Midbrain (tissue), 1 donor: ENCODE measurements at places on chromosomes 5 and 9.

DNA sequence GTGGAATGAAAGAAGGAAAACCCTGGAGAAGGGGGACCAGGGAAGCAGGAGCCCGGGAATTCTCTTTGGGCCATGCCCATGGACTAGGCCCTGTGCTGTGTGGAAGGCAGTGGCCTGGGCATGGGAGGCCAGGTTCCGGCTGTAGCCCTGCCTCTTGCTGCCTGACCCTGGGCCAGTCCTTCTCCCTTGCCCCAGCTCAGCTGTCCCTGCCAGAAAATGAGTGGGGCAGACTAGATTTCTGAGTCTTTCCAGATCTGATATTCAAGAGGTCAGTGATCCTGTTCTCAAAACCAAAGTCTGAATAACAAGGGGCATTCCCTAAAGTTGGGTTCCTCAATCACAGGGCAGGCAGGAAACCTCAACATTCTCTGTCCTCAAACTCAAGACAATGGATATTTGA lies 24.8 kb upstream of the CORO2A start:
- no peak for DNase-seq

DNA sequence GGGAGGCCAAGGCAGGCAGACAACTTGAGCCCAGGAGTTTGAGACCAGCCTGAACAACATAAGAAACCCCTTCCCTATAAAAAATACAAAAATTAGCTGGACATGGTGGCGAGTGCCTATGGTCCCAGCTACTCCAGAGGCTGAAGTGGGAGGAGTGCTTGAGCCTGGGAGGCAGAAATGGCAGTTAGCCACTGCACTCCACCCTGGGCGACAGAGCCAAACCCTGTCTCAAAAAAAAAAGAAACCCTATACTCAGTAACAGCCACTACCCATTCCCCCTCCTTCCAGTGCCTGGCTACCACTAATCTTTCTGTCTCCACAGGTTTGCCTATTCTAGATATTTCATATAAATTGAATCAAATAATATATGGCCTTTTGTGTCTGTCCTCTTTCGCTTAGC lies 14.3 kb upstream of the SIL1 start:
- DNase-seq, result no peak

DNA sequence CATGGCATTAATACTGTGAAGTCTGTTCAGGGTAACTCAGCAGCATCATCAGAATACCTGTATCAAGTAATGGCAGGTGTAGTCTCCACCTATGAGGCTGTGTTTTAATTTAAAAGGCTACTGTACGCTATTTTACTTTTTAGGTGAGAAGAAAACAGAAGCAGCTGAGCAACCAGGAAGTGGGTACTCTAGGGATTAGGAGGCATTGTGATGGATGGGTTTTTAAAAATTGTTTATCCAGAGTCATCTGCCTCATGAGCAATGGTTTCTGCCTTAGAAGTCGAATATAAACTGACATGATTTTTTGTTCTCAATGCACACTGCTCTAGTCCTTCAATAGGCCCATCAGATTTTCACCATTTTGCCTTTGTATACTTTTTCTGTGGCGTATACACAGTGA lies 42.6 kb downstream of the PSIP1 start:
- DNase-seq, result no peak

DNA sequence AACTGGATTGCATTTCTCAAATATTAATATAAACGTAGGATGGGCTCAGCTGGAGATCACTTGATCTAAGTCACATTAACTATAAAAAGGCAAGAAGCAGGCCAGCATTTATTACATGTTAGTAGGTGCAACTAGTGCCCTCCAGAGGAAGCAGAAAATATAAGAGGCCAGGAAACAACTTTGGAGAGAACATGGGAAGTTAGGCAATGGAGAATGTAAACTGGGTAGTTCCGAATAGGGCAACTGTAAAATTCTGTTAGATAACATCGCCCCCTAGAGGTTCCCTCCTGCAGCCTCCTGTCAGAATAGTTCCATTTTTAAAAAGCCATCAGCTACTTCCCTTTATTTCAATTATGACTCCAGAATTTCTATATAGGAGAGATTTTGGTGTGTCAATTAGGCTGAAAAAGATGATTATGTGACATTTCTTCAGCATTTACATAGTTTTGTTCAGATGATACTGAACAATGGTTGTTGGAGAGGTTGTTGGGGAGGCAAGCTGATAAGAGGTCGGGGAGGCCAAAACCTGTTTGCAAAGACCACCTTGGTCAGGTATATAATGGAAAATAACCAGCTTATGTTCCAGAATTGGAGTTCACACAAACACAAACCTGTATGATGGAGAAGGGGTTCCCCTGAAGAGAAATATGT lies 22.4 kb downstream of the CCL28 start:
- peak; percentile 85 for DNase-seq

- DNase-seq, result no peak
These were observed 28.3 kb downstream of the TDRD7 start for GRCh38 chr9:97440160-97440559.

DNA sequence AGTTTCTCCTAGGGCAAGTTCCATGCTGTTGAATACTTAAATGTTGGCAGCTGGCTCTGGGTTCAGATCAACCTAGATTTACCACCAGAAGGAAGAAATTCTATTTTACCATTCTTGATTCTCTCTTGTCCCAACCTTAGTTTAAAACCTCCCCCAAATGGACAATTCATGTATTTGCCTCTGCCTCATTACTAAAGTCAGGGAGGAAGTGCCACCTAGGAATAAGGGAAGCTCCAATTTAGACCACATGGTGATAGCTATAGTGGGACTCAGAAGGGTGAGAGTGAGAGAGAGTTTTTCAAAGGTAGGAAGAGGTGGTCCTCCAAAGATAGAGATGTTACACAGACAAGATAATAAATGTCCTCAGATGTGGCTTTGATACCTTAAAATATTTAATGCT lies 53.4 kb upstream of the PAM start:
- DNase-seq, result no peak

- no peak for DNase-seq
These were observed 192.9 kb downstream of the NR3C1 start for GRCh38 chr5:143210576-143210975.

GRCh38 chr5:150235500-150235854 lies 45.6 kb downstream of the SLC6A7 start:
- no peak for DNase-seq

- DNase-seq, result peak; percentile 81
These were observed 23.0 kb downstream of the FNIP1 start for GRCh38 chr5:131773805-131774204.

GRCh38 chr5:43514471-43514815 lies 505 bp downstream of the C5orf34 start:
- no peak for DNase-seq

DNA sequence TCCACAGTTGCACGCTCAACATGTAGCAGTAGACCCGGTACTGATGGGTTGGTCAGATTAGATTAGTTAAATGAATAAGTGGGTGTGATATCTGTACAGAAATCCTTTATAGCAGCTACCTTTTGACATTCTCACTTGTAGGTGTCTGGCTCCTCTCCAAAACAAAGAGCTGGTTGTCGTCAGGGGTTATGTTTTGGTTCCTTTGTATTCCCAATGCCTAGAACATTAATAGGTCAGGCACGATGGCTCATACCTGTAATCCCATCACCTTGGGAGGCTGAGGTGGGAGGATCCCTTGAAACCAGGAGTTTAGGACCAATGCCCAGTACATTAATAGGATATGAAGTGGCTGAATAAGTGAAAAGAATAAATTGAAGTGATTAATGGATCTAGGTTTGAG lies 182.1 kb downstream of the SNCAIP start:
- no peak for DNase-seq

DNA sequence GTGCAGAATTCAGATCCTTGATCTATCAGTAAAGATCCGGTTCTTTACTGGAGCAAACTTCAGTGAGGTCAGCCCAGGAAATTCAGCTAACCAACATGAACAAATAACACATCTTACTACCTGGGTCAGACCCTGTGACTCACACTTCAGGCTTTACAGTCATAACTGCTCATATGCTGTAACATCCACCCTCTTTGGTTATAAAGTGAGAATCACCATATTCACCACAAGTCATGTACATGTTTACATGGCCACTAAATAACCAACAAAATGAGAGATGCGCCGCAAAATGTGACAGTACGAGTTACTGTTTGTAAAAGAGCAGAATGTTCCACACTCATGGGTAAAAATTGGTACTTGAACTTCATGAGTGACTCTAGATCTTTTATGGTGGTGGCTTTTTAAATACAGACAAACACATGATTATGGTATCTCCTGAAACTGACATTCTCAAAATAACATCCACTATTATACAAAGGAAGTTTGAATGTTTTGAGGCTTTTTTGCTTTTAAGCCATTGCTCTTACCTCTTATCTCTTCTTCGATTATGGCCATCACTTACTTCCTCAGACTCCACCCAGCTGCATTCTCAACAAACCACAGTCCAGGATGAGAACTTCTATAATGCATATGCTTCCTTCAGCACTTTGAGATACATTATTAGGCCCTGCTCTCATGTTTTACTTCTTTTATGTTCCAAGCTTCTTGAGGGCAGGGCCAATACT lies 516.6 kb downstream of the RAB3C start:
- no peak for DNase-seq

DNA sequence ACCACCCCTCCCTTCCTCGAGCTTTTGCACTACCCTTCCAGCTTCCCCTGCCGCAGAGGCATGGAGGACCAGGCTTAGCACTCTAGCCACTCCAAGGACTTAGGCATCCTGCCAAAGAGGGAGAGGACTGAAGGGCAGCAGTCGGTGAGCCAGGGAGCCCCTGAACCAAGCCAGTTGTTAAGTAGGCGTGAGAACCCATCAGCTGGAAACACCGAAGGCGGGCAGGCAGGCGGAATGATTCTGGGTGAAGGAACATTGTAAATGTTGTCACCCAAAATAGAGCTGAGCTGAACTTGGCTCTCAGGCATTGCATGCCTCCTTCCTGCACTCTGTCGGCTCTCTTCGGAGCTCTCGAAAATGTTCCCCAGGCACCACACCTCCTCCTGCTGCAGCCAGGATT lies 42.8 kb downstream of the NRG2 start:
- no peak for DNase-seq

DNA sequence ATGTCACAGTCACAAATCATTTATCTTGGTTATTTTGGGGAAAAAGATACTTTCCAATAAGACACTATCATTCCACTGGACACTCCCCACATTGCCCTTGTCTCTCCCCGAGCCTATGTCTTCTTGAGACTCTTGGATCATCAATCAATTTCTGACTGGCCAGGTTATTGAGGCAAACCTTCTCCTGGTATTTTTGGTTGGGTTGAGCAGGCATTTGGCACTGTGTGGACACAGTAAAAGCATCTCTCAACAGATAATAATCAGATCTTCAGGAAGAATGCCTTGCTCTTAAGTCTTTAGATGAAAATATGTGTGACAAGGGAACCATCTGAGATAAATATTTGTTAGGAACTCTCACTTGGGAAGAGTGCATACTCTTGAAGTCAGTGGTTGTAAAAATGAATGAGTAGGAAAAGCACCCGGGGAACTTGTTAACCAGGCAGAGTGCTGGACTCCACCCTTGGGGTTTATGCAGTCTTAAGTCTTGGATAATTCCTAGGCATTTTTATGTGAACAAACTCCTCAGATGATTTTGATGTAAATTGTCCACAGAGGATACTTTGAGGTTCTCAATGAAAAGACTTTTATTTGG lies 223.8 kb upstream of the CLINT1 start:
- DNase-seq, result no peak

DNA sequence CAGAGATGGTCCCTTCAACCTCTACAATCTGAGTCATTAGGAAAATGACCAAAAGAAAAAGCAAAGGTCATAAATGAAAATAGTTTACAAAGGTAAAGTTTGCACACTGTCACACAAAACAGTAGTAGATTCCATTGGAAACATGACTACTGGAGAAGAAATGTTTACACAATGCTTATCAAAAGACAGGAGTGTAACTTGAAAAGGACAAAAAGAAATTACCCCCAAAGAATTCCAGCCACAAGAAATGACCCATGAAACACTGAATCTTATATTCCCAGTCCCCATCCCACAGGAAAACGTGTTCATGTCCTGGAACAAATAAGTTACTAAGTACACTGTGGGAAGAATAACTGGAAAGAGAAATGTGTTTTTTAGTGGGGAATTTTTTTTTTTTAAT lies 385.1 kb downstream of the SEMA5A start:
- DNase-seq, result no peak

DNA sequence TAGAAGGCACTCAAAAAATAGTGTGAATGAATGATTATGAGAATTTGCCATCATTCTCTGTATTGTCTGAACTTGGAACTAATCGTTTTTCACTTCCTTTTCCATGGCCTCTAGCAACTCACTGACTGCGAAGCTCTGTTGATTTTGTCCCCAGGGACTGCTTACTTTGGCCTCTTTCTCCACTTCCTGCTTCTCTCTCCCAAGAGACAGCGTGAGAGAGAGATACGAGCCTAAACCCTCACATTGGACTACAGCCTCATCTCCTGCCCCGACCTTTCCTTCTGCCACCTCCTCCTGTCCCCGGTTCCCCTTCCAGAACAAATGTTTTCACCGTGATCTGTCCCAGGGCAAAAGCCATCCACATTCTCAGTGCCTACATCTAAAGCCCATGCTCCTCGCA lies 300.8 kb upstream of the PANK3 start:
- no peak for DNase-seq

DNA sequence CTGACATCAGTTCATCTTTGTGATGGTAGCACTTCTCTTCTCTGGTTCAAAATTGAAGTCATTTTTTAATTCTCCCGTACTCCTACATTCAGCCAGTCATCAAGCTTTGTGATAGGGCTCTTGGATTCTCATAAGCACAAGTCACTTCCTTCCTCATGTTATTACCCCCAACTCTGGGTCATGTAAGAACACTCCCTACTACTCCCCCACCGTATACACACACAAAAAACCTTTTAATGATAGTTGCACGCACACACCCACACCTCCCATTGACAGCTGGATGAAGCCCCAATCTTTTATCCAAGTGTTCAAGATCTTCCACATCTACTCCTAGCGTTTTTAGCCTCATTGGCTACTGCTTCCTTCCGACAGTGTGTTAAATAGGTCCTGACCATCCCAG lies 16.8 kb downstream of the KDM3B start:
- DNase-seq, result no peak

DNA sequence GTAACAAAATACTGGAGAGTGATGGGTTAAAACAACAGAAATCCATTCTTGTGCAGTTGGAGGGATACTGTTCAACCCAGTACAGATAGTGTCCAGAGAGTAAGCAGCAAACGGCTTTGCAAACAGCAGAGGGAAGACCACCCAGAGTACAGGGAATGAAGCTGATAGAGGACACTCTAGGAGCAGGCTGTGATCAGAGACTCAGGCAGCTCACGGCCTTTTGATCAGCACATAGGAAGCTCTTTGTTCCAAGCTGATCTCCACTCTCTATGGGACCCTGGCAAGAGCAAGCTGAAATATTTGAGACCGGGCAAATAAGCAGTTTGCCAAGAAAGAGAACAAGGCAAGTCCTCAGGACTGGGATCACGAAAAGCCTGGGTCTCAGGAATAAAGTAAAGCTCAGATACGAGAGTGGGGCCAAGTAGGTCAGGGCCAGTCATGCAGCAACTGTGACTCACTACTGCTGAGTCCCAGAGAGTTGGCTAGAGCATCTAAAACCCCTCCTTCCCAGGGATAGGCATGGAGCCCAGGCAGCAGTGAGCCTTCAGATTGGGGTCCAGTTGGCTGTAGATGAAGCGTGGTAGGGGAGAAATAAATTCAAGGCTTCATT lies 52.4 kb downstream of the MELK start:
- peak; percentile 48 for DNase-seq
